ENCODE measurements at places on chromosomes 5 and 9.

- DNase-seq, result peak; percentile 91
These were observed at the start of gene KLF4 for GRCh38 chr9:107489687-107490605. TSS of gene KLF4 (minus strand) at chr9:107489769. CDS start at chr9:107489172, 597 bp downstream.

GRCh38 chr5:175163586-175164275 is 280.3 kb downstream of the DRD1 start:
- no peak for DNase-seq

DNA sequence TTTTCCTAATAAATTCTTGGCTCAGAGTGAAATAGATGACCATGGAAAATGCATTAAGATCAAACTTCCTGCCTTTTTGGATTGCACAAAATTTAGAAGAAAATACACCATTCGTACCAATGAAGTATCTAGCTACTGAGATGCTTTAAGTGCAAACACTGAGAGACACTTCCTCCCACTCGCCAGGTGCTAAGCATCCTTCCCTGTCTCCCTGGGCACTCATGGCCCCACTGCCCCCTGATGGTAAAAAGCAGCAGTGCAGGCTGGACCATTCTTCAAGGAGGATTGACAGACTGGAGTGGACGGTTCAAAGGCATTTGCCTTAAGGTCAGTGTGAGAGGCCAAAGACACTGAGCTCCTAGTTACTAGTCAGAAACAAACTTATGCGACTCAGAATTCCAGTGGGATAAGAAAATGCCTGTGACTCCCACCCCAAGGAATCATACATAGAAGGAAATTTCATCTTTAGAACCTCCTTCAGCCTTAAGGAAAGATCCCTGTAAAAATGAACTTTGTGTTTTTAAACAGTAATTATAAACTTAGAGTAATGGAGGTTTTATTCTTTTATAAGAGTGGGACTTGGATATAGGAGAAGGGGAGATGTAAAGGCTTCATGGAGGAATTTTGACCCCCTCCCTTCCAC is 86.0 kb upstream of the SLC30A5 start:
- DNase-seq, result peak; percentile 15

- no peak for DNase-seq
These were observed 5.4 kb upstream of the CCDC187 start for GRCh38 chr9:136309101-136309801.

GRCh38 chr5:88509403-88509802 is 240.8 kb upstream of the TMEM161B start:
- DNase-seq, result no peak

DNA sequence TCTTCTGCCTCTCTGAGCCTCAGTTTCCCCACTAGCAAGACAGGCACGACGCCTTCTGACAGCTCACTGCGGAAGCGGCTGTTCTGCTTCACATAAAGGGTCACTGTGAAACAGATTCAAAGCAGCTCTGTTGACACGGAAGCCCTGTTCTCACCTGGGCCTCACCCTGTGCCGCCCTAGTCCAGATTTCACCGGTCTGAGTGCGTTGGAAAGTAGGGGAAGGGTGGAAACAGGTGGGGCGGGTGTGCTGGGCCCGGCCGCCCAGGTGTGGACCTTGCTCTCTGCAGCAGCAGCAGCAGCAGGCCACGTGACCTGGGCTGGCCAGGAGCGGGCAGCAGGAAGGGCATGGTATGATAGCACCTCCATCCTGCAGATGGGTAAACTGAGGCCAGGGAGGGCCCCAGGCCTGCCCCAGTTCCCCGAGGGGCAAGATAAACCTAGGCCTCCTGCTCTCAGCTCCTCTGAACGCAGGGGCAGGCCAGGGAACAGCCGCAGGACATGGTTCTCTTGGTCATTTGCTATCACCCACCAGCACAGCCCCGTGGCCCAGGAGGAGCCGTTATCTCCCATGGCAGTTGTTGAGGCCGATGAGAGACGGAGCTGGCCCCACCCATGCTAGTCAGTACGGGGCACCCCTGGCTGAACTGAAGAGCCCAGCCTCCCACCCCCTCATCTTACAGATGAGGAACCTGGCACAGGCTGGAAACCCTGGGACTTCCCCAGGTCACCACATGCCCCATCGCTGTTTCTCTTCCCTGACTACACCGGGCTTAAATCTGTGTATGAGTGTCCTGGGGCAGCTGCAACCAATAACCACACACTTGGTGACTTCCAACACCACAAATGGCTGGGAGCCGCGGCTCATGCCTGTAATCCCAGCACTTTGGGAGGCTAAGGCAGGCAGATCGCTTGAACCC is 12.1 kb downstream of the PTGES2 start:
- peak; percentile 89 for DNase-seq

GRCh38 chr5:68711293-68712200 is 382.3 kb upstream of the SLC30A5 start:
- DNase-seq, result no peak

DNA sequence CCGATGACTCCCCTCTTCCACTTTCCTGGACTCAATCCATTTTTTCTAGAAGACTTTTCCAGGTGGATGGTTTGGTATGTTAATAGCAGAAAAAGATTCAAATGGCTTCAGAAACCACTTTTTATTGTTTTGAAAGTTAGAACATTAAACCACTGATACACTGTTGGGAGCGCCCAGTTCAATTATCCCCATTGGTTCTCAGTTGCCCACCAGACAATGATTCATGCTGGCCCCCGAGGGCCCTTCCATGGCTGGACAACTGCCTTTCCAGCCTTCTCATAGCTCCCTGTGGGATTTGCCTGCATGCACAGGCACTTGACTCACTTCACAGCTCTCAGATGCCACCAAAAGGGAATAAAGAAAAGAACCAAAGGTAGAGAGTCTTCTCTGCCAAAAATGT is 21.3 kb upstream of the ANKRD34B start:
- no peak for DNase-seq

- no peak for DNase-seq
These were observed 11.8 kb upstream of the SEMA5A start for GRCh38 chr5:9557696-9558095.

- DNase-seq, result no peak
These were observed 703.5 kb upstream of the RGMB start for GRCh38 chr5:98069876-98070512.

- no peak for DNase-seq
These were observed 187.4 kb downstream of the DCP2 start for GRCh38 chr5:113164021-113164420.

GRCh38 chr5:34803974-34804732 is 34.8 kb upstream of the TTC23L start:
- DNase-seq, result no peak

GRCh38 chr5:81105261-81105877 is 127.8 kb upstream of the CKMT2 start:
- no peak for DNase-seq

DNA sequence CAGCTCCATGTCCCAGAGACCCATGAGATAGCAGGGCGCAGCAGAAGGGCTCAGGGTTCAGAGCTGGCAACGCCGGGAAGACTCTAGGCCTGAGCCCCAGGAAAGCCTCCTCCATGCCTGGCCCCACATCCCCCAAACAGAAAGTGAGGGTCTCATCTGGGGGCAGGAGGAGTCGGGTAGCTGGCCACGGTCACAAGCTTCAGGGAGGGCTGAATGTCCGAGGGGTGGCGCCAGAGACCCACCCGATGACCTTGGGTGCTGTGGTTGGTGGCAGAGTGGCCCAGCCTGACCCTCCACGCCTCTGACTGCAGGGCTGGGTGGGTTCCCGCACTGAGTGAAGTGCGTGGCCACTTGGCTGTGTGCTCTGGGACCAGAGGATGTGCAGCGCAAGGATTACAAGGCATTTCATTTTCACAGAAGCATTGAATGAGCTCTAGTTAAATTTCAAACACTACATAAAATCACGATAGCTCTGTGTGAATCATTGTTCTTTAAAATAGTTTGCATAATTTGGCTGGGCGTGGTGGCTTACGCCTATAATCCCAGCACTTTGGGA is 3.0 kb downstream of the C8G start:
- no peak for DNase-seq

- no peak for DNase-seq
These were observed 18.5 kb downstream of the OSTF1 start for GRCh38 chr9:75106857-75107256.

DNA sequence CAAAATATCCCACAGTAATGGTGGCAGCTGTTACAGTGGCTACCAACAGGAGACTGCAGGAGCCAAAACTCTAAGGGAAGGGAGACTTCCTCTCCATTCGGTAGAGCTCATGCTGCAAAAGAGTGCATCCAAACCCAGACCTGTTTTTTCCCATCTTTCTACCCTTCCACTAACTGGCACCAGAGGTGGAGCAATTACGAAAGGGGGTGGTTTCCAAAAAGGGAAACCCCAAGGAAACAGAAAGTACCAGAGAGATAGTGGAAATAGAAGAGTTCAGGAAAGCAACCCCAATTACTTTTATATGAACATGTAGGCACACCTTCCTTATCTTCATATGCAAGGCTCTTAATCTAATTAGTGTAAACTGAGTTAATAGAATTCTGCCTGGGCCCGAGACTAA is 7.3 kb upstream of the WDR41 start:
- DNase-seq, result peak; percentile 47

DNA sequence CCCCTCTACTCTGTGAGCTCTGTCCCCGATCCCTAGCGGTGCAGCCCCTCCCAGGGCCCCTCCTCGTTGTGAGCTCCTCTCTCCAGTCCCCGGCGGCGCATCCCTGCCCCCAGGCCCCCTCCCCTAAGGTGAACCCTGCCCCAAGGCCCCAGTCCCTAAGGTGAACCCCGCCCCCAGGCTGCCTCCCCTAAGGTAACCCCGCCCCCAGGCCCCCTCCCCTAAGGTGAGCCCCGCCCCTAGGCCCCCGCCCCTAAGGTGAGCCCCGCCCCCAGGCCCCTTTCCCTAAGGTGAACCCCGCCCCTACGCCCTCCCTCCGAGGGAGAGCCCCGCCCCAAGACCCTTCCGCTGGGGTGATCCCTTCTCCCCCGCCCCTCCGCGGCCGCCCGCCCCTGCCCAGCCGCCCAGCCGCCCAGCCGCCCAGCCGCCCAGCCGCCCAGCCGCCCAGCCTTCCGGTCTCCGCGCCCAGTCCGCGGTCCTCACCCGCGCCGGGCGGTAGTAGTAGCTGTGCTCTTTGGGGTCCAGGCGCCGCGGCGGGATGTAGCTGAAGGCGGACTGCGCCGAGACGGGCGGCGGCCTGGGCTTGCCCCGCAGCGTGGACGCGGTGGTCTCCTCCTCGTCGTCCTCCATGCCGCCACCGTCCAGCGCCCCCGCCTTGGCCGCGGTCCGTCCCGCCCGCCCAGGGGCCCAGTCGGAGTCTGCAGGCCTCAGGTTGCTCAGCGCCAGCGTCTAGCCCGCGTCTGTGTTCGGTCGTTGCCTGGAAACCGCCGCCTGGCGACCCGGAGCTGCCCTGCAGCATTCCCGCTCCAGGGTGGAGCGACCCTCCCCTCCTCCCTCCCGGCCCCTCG is at the start of gene CFAP90:
CFAP90 (minus strand) TSS at position 739 of the 845 bp plus-strand sequence; CDS start at position 627, 112 bp downstream.
- DNase-seq, result no peak

GRCh38 chr9:133490201-133490681 is 11.3 kb upstream of the SLC2A6 start:
- DNase-seq, result no peak

- no peak for DNase-seq
These were observed 106.2 kb downstream of the LHFPL2 start for GRCh38 chr5:78542321-78542840.

- DNase-seq, result no peak
These were observed 148.6 kb upstream of the PHYKPL start for GRCh38 chr5:178381206-178381605.

GRCh38 chr5:58447226-58447625 is 12.7 kb downstream of the PLK2 start:
- no peak for DNase-seq

- no peak for DNase-seq
These were observed 133.0 kb upstream of the STK32A start for GRCh38 chr5:147101659-147102369.

- DNase-seq, result no peak
These were observed 14.4 kb downstream of the NEK6 start for GRCh38 chr9:124272118-124272517.

- no peak for DNase-seq
These were observed 330.7 kb upstream of the ADAMTSL1 start for GRCh38 chr9:18143073-18143745.

DNA sequence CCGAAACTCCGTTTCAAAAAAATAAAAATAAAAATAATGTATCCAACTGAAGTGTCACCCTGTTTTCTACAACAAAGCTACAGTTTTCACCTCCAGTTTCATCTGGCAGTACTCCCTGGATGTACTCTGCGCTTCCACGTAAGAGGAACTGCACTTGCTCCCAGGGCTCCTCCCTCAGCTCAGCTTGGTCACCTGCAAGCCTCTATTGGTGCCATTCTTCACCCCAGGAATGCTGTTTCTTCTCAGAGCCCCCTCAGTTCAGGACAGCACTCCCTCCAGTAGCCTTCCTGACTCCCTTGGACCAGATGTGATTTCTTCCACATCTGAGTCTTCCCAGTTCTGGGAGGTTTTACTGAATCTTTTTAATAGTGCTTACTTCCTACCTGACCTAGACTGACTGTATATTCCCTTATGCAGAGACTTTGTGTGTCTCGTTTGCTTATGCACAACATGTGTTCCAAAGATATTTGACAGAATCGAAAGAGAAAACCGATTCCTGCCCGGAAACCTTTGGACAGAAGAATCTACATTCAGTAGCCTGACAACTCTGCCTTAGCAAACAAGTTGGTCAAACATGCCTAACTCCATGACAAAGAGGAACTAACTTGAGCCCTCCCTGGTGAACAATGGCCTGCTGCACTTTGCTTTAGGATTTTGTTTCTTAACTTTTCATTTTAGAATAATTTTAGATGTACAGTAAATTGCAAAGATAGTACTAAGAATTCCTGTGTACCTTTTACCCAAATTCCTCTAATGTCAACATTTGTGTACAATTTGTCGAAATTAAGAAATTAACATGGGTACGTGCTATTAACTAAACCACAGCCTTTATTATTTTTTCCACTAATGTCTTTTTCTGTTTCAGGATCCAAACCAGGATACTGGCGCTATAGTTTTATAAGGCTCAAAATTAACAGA is 814 bp downstream of the CCDC125 start:
- peak; percentile 17 for DNase-seq

DNA sequence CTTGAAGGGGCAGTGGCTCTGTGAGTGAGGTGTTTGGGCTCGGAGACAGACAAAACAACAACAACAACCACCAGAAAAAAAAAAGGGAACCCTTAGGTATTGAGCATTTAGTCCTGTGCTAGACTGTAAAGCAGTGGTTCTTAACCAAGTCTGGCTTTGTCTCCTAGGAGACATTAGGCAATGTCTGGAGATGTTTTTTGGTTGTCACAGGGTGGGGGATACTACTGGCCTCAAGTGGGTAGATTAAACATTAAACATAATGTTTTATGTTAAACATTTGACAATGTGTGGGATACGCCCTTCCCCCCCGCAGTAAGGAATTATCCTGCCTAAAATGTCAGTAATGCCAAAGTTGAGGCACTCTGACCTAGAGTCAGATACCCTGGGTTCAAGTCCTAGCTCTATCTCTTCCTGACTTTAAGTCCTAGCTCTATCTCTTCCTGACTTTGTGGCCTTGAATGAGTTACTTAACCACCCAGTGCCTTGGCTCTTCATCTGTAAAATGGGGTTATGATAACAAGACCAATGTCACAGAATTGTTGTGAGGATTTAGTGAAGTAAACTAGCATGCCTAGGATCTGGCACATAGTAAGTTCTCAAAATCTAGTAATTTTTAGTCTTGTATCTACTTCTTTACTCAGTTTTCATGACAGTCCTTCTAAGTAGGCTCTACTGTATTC is 1.8 kb downstream of the TRIM32 start:
- DNase-seq, result no peak

Measured in inflammatory macrophage treated with lipopolysaccharide for 1 hour (primary cell).